Left kidney (tissue), 8 donors: ENCODE measurements at places on chromosomes 7 and 10. TPM values are rescaled to one million over a fixed set of nuclear protein-coding genes. Genes with fewer than 3 reads are reported as not detected.

The TBXAS1 gene
- polyA plus RNA-seq, result 35.8 TPM

The PTCD1 gene
- polyA plus RNA-seq, result 6.0 TPM

The MSMB gene
- not detected for polyA plus RNA-seq

The AKR1C1 gene
- 15.3 TPM for polyA plus RNA-seq

The GPRIN2 gene
- 4.0 TPM for polyA plus RNA-seq

The ADAM22 gene
- 14.2 TPM for polyA plus RNA-seq

The PLAU gene
- 16.1 TPM for polyA plus RNA-seq

The SORCS1 gene
- 18.3 TPM for polyA plus RNA-seq

The SLC16A9 gene
- 43.4 TPM for polyA plus RNA-seq

The NKX2-3 gene
- polyA plus RNA-seq, result not detected

The MCM10 gene
- 17.1 TPM for polyA plus RNA-seq

The AOAH gene
- polyA plus RNA-seq, result 1.7 TPM

The PNLIPRP1 gene
- polyA plus RNA-seq, result 0.13 TPM

The OPN4 gene
- polyA plus RNA-seq, result not detected

The WNT8B gene
- polyA plus RNA-seq, result 0.85 TPM
